ENCODE measurements at places on chromosomes 2 and 18. TPM values are rescaled to one million over a fixed set of nuclear protein-coding genes. Genes with fewer than 3 reads are reported as not detected.

Gene POTEI
- total RNA-seq = not detected

Gene RFX8
- total RNA-seq = not detected

Gene HSPD1
- 1,393 TPM for total RNA-seq

Gene DNAH7
- total RNA-seq = not detected

Gene UGT1A3
- not detected for total RNA-seq

Gene DLX1
- total RNA-seq = not detected

Gene AKAIN1
- total RNA-seq = not detected

Gene SLC5A7
- not detected for total RNA-seq

Gene TNFAIP6
- not detected for total RNA-seq

Gene BCL11A
- total RNA-seq = 0.38 TPM

Gene GIGYF2
- 44.1 TPM for total RNA-seq

Gene CRIM1
- 23.8 TPM for total RNA-seq

Gene ZNF142
- 70.5 TPM for total RNA-seq

DNA sequence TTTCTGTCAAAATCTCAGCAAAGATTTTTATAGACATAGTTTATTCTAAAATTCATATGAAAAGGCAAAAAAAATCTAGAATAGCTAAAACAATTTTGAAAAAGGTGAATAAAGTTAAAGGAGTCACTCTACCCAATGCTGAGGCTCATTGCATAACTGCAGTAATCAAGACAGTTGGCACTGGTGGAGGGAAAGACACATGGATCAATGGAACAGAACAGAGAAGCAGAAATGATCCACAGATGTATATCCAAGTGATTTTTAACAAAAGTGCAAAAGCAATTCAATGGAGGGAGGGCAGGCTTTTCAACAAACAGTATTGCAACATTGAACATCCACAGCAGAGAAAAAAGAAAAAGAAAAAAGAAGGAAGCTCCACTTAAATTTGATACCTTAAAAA lies 162.8 kb downstream of the RBM43 start:
- no peak for DNase-seq

- no peak for DNase-seq
Measured at GRCh38 chr18:75130591-75131328, 78.2 kb downstream of the PTGR3 start.

DNA sequence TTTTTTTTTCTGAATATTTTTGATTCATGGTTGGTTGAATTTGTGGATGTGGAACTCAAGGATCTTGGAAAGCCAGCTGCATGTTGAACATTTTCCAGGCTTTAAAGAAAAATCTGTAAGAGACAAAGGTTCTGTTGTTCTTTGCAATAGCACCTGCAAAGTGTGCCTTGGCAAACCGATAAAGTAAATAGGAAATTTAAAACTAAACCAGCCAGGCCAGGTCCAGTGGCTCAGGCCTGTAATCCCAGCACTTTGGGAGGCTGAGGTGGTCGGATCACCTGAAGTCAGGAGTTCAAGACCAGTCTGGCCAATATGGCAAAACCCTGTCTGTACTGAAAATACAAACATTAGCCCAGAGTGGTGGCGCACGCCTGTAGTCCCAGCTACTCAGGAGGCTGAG lies 74.4 kb downstream of the RIF1 start:
- no peak for DNase-seq

- DNase-seq = no peak
Measured at GRCh38 chr2:1491751-1492150, 78.5 kb downstream of the TPO start.

- no peak for DNase-seq
Measured at GRCh38 chr2:186551323-186552050, 38.4 kb upstream of the ITGAV start.

DNA sequence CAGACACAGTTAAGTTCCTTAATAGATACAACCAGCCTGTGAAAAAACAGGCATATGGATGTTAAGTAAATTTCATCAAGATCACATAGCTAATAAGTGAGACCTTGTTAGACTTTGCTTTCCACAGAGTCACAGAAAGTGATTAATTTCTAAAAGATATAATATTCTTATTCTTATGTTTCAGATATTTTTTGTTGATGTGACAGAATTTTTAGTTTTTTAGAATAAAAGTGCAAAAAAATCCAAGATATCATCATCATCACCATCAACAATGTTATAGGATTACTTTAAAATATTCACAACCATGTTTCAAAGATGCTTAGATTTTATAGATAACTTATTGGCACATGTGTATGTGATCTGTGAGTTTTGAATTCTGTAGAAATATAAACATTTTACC lies 132.3 kb upstream of the ITGA4 start:
- DNase-seq = no peak

DNA sequence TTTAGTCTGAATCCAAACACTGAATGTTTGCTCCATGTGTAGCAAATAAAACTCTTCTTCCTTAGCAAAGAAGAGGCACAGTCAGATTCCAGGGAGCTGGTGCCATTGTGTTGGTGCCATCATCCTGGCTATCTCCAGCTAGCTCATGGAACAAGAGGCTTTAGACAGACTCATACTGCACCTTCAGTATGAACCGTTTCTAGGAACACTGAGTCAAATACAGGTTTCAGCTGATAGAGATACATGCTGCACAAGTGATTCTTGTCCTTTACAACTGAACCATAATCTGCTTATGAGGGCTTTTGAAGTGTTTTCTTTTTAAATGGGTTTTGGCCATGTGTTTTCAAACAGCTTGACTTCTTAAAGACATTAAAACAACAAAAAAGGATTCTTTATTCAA lies 57.9 kb downstream of the DYNC1I2 start:
- DNase-seq = no peak

- no peak for DNase-seq
Measured at GRCh38 chr2:36717603-36718266, 21.2 kb downstream of the VIT start.

GRCh38 chr2:170707821-170708795 lies 7.0 kb upstream of the SP5 start:
- no peak for DNase-seq

DNA sequence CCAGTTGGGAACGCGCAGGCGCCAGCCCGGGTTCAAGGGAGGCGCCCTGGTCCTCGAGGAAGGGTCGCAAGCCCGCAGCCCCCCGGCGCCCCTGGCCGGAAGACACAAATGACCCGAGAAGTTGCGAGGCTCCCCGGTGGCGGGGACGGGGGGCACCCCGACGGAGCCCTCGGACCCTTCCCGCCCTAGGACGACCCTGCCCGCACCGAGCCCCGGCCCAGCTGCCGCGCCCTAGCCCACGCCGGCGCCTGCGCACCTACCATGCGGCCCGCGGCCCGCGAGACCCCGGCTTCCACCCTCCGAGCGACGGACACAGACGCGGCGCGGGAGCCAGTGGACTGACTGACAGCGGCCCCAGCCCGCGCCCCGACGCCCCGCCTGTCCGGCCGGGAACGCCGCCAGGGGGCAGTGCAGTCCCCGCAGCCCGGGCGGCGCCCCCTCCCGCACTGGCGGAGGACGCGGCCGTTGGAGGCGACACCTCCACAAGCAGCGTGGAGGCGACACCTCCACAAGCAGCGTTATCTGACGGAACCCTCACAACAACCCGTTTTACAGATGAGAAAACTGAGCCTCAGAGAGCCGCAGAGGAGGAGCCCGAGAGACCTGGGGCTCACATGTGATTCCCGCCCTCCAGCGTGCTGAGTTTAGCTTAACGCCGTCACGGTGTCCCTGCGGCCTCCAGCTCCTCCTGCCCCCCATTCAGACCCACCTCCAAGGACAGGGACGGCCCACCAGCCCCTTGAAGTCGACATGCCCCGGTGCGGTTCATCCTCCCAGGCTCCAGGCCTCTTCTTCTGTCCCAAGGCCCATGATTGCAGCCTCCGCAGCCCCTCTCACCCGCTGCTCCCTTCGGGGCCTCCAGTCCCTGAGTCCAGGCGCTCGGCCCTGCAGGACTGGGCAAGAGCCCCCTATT lies at the start of gene NMUR1:
TSS of gene NMUR1 (minus strand) at position 347 of the 913 bp plus-strand sequence. CDS start at position 263, 84 bp downstream.
- peak; percentile 65 for DNase-seq

GRCh38 chr2:217037353-217037752 lies 177.5 kb upstream of the TNP1 start:
- DNase-seq = no peak

DNA sequence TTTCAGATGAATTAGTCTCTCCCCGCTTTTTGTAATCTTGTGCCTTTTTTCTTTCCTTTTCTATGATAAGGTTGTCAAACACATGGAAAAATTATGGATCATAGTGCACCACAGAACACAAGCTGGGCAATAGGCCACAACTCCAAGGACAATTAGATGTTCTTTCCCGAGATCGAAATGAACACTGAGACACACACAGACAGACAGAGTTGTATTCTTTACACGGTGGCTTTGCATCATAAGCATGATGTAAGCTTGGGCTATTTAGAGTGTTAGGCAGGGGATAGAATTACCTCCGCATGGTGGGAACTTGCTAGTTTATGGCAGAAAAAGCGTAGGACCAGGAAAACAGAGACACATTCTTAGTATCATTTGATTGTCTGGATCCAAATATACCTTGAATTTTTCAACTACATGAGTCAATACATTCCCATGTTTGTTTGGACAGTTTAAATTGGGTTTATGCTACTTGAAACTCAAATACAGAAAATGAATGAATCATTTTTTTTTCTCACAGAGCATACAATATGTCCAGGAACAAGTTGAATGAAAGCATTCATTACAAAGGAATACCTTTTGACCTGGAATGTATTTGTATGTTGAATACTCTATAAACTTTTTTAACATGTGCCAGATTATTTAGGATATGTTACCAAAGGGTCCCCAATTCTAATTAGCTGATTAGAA lies 1611.5 kb upstream of the TMEFF2 start:
- no peak for DNase-seq

DNA sequence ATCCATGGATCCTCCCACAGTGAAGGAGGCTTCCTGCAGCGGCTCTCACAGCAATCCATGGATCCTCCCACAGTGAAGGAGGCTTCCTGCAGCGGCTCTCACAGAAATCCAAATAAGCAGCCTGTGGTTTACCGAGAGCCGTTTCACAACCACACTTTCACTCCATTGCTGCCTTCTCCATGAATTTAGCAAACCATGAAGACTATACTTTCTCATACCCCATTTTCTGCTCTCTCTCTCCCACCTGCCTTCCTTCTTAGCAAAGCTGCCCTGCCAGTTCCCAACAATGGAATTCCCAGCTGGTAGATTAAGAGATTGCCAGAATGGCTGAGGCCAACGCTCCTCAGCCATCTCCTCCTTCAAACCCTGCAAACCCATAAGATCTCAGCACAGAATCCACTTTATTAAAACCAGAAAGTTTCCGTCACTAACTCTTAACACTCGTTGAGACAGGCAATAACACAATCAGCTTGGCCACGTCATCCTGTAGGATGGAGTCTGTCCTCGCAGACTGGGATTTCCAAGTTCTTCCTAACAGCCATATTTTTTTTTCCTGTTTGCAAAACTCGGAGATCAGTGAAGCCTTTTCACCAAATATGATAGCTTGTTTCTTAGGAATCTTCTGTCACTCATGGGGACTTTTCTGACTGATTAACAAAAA lies 162.2 kb downstream of the PXDN start:
- DNase-seq = no peak

GRCh38 chr2:159072795-159073194 lies 104.4 kb downstream of the TANC1 start:
- DNase-seq = no peak

GRCh38 chr2:188571543-188572303 lies 280.0 kb downstream of the GULP1 start:
- no peak for DNase-seq

GRCh38 chr2:73203055-73203681 lies 794 bp downstream of the NOTO start:
- DNase-seq = no peak

GRCh38 chr2:12665334-12665733 lies 51.4 kb upstream of the TRIB2 start:
- DNase-seq = no peak

DNA sequence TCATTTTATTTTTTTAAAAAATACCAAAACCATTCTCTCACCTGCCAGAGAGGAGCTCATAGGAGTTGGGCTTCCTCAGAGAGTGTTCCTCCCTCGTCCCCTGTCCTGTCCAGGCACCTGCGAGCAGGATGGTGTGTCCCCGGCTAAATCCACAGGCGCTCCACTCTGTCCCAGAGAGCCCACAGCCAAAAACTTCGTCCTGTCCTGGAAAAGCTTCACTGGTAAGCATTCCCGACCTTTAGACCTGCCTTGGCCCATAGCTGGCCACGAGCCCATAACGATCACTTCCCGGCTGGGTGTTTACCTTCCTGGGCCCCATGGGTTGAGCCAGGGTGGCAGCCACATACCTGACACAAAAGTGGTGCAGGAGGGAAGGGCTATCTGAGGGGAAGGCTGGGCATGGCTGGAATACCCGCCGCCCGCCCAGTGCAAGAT lies at the start of gene NGEF:
TSS of gene NGEF (minus strand) at position 230 of the 435 bp plus-strand sequence. CDS start 38,366 bp downstream, outside the sequence.
- DNase-seq = no peak

DNA sequence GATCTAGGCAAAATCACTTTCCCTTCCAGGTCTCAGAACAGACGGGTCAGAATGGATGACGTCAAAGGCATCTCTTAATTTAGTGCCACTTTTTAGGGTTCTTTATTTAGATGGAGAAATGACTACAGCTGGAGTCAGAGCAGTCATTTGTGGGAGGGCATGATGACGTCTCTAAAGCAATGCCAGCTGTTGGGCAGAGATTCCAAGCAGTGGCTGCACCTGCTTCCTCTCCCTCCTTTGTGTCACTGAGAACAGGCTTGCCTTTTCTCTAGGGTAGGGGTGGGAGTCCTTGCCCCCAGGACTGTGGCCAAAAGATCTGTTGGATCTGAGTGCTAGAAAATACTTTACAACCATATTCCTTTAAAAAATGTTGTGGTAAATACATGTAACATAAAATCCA lies 28.7 kb upstream of the SKOR2 start:
- DNase-seq = no peak
